ENCODE measurements at places on chromosomes 16 and 17.
A peak's percentile ranks its signal among the peaks of the same experiment; 100 is the strongest.

GRCh38 chr16:57352636-57353047 lies 5.9 kb upstream of the CCL22 start:
- no peak for DNase-seq

DNA sequence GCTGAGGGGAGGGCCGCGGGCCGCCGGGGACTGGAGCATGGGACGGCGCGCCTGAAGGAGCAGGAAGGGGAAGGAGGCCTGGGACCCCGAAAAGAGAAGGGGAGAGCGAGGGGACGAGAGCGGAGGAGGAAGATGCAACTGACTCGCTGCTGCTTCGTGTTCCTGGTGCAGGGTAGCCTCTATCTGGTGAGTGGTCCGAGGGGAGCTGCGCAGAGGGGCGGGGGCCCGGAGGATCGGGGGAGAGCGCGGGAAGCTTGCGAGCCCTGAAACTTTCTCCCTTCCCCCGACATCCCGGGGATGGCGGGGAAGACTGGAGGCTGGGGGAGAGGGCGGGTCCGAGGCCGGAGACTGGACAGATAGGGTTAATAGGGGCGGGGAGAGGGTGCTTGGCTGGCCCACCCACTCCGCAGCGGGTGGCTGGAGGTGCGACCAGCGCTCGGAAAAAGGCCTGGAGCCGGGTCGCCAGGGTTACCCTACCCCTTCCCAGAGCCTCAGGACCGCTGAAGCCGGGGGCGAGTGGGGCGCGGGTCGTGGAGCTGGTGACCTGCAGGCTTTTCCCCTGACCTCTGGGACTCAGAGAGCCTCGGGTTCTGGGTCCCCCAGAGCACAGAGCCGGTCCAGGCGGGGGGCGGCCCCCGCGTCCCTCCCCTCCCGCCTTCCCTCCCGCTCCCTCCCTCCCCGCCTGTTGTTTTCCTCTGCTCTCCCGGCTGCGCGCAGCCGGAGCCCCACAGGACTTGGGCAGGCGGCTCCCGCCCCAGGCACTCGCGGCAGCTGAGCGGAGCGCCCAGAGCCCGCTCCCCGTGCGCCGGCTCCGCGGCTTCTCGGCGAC lies 631 bp downstream of the NXPH3 start:
- no peak for DNase-seq

- DNase-seq = no peak
Observed at GRCh38 chr16:11198828-11199227, 57.2 kb downstream of the SOCS1 start.

DNA sequence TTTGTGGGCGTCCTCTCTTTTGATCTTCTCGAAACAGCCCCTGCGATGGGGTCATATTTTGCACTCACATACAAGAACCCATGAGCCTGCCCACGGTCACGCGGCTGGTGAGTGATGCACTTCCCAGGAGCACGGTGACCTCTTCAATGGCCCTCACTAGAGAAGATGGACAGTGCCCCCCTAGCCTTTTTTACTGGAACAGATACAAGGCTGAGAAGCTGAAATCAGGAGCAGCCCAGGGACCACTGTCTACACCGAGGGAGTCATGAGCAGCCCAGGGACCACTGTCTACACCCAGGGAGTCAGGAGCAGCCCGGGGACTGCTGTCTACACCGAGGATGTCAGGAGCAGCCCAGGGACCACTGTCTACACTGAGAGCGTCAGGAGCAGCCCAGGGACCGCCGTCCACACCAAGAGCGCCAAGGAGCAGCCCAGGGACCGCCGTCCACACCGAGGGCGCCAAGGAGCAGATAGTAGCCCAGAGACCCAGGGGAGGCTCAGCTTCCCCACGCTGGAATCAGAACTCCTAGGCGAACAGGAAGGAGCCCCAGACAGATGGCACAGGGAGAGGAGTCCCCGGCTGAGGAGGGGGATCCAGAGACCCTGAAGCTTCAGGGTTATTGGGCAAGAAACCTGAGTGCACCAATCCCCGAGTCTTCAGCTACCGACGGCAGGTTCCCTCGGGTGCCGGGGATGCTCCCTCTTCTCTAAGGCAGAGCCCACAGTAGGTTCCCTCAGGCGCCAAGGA lies 23.7 kb downstream of the ACSF3 start:
- no peak for DNase-seq

GRCh38 chr16:17125671-17126070 lies 345.1 kb downstream of the XYLT1 start:
- DNase-seq = no peak

GRCh38 chr16:28534542-28535373 lies 4.0 kb downstream of the NUPR1 start:
- DNase-seq = no peak

- no peak for DNase-seq
Observed at GRCh38 chr16:55542459-55543082, 23.9 kb upstream of the CAPNS2 start.

DNA sequence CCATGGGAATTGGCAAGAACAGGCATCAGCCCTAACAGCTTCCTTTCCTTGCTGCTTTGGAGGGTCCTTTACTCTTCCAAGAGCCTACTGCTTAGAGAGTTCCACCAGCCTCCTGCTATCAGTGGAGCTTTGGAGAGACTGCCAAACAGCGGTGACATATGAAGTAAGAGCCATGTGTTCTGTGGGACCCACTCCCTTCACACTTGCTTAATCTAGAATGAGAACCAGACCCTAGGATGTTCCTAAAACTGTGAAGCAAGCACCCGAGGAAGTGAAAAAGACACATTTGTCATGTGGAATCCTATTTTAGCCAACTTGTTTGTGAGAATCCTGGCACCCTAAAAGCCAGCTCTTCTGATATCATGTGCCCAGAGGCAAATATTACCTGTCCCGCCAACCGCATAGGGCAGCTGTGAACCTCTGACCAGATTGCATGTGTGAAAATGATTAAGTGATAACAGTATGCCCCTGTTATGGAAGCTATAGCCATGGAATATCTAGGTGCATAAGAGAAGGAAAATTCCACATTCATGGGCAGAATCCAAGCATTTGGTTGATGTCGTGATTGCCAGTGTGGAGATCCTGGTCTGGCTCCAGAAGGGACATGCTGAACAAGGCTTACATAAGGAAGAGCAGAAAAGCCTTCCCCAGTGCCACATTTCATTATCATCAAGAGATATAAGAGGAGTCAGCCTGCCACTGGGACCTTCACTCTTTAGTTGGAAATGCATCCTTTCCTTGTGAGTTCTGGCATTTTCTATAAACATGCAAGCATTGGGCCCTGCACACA lies 18.7 kb downstream of the RCVRN start:
- no peak for DNase-seq

- peak; percentile 88 for DNase-seq
Observed at GRCh38 chr16:84819644-84820304, at the start of gene CRISPLD2. Gene CRISPLD2 (plus strand): TSS chr16:84819985. CDS start chr16:84838496, 18,511 bp downstream.

- no peak for DNase-seq
Observed at GRCh38 chr17:7932949-7933348, 943 bp downstream of the CNTROB start.
